ENCODE measurements at places on chromosomes 2 and 18.

DNA sequence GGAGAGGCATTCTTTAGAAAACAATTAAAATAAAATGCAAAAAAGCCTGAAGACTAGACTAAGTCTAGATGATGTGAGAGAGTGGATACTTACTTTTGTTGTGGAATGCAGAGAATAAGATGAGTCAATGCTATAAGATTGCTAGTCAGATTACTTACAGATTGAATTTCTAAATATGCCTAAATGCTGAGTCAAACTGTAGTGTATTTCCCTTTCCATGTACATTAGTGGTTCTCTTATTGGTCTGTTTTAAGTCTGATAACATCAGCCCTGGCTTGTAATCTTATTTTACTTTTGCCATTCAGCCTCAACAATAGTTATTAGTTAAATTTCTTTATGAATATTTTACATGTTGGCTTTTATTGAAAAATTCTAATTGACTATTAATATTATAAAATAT lies 702.7 kb downstream of the SOCS6 start:
- no peak for DNase-seq

GRCh38 chr2:60299179-60299578 lies 254.3 kb downstream of the BCL11A start:
- DNase-seq = no peak

- no peak for DNase-seq
These were observed 543.7 kb downstream of the TRIB2 start for GRCh38 chr2:13260402-13260801.

- peak; percentile 45 for DNase-seq
These were observed 49.4 kb downstream of the POLE4 start for GRCh38 chr2:75007819-75008218.

GRCh38 chr2:155021618-155022017 lies 323.1 kb downstream of the KCNJ3 start:
- no peak for DNase-seq
